Naive thymus-derived CD4-positive, alpha-beta T cell (primary cell): ENCODE measurements at places on chromosomes 1 and 21. TPM values are rescaled to one million over a fixed set of nuclear protein-coding genes. Genes with fewer than 3 reads are reported as not detected.

Gene ALDH4A1
- 1.3 TPM for total RNA-seq

- DNase-seq = no peak
- H3K27me3 ChIP-seq = no peaks in the 10 kb centered on the region
- no peak overlapping the region for H3K4me3 ChIP-seq
- H3K36me3 ChIP-seq = no peaks in the 10 kb centered on the region
- H3K4me1 ChIP-seq = no peaks in the 10 kb centered on the region
- no peak overlapping the region for H3K27ac ChIP-seq
These were observed 2.4 kb upstream of the PRAMEF18 start for GRCh38 chr1:13228343-13228781.

DNA sequence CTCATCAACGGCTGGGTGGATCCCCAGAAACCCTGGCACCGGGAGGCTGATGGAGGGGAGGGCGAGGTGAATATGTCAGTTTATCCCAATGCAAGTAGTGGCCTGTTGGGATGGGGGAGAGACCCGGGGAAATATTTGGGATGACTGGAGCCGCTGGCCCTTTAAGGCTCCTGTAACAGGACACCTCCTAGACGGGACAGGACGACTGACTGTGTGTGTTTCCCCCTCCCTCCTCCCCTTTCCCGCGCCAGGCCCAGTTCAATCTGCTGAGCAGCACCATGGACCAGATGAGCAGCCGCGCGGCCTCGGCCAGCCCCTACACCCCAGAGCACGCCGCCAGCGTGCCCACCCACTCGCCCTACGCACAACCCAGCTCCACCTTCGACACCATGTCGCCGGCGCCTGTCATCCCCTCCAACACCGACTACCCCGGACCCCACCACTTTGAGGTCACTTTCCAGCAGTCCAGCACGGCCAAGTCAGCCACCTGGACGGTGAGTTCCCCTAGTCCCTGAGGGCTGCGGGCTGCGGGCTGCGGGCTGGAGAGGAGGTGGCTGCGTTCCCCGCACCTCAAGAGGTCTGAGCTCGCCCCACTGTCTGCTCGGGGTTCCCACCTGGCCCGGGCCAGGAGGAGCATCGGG lies 44.8 kb upstream of the CCDC27 start:
- no peak for DNase-seq
- peaks cover 3% of the 10 kb centered on the region for H3K27me3 ChIP-seq
- H3K27ac ChIP-seq = no peak overlapping the region

DNA sequence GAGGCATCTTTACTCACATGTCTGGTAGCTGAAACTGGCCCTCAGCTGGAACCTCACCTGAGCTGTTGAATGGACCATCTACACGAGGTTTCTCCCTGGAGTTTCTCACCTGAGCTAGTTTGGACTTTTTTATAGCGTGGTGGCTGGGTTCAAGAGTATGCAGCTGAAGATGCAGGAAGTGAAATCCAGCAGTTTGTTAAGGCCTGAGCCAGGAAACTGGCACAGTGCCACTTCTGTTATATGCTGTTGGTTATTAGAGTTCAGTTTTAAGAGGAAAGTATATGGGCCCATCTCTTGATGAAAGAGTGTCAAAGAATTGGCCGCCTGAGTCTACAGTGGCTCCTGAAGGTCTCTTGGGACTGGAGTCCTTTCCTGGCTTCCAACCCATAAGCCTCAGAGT lies 35.6 kb downstream of the STUM start:
- no peak for DNase-seq
- H3K4me1 ChIP-seq = no peaks in the 10 kb centered on the region
- H3K27me3 ChIP-seq = no peaks in the 10 kb centered on the region
- H3K4me3 ChIP-seq = no peak overlapping the region
- no peaks in the 10 kb centered on the region for H3K36me3 ChIP-seq

DNA sequence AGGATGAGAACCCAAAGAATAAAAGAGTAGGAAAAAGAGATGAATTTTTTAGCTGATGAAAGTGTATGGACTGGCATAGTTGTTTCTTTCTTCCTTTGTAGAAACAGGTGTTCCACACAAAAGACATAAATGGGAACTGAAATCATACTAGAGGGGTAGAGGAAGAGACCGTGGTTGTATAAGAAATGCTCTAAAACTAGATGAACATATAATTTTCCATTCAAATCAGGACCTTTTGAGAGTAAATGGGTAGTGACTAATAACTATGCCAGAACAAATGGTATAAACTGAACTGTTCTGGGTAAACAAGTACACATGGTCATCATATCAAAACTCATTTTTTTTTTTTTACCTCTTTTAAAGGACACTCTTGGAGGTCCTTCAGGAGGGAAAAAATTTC lies 344.2 kb downstream of the VAV3 start:
- DNase-seq = no peak
- H3K27ac ChIP-seq = no peak overlapping the region
- no peaks in the 10 kb centered on the region for H3K27me3 ChIP-seq
- no peaks in the 10 kb centered on the region for H3K36me3 ChIP-seq
- H3K4me1 ChIP-seq = no peaks in the 10 kb centered on the region
